CD14-positive monocyte (primary cell): ENCODE measurements at places on chromosomes 1 and 21.

DNA sequence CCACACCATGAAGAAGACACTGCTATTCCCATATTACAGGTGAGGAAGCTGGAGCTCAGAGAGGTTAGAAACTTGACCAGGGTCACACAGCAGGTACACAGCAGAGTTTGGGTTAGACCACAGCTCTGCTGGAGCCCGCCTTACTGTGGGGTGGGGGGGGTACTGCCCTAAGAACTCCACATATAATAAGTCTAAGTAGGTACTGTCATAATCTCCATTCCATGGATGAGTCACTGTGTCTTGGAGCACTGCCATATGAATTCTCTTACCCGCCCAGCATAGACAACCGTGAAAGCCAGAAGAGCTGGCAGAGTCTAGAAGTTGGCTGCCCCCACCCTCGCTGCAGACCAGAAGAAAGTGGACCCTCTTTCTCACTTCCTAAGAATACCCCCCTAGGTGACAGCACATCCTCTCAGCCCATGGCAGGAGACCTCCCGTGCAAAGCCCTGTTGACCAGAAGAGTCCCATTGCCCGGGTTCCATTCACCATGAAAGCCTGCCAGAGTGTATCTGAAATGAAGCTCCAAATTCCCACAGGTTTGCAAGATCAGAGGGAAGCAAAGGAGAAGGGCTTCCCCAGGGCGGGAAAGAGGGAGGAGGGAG lies 5.2 kb upstream of the PLA2G2D start:
- DNase-seq = peak; percentile 47

- peak; percentile 40 for DNase-seq
Observed at GRCh38 chr1:167650269-167651160, 20.5 kb downstream of the RCSD1 start.

DNA sequence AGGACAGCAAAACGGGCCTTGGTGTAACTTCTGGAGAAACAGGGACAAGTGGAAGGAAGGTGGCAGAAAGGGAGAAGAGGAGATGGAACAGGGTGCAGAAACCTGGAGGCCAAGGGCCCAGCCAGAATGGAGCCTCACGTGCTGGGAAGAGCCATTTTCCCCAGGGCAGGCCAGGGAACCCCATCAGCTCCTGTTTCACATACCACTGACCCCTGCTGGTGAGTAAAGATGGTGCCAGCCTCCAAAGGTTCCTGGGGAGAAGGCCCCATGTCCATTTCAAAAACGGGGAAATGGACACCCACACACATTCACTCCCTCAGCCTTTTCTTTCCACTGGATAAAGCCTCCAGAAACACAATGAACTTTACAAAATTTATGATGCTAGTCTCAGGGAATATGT lies 57.6 kb upstream of the JUN start:
- DNase-seq = no peak

DNA sequence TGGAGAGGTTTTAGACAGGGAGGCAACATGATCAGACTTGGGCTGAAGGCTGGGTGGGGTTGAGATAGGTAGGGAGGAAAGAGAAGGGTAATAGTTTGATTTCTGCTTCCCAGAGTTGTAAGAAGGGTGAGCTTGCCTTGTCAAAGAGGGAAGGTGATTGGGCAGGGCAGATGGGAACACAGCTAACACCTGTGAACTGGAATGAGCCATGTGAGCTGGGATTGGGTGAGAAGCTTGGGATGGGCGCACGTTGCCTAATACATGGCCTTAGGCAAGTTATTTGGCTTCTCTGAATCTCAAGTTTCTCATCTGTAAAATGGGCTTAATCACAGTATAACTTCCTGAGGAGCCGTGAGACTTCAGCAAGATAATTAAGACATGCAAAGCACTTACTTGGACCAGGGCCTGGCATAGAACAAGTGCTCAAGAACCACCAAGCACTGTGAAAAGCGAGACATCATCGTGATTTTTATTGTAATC lies 33.8 kb upstream of the ID3 start:
- no peak for DNase-seq

DNA sequence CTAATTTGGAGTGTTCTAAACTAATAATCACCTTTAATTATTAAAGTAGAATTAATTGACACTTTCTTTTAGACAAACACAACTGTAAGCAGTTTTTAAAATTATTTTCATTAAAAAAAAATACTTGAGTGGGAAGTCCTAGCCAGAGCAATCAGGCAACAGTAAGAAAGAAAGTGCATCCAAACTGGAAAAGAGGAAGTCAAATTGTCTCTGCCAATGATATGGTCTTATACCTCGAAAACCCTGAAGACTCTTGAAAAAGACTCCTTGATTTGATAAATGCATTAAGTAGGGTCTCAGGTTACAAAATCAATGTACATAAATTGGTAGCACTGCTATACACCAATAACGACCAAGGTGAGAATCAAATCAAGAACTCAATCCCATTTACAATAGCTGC lies 83.0 kb upstream of the GADD45A start:
- no peak for DNase-seq

DNA sequence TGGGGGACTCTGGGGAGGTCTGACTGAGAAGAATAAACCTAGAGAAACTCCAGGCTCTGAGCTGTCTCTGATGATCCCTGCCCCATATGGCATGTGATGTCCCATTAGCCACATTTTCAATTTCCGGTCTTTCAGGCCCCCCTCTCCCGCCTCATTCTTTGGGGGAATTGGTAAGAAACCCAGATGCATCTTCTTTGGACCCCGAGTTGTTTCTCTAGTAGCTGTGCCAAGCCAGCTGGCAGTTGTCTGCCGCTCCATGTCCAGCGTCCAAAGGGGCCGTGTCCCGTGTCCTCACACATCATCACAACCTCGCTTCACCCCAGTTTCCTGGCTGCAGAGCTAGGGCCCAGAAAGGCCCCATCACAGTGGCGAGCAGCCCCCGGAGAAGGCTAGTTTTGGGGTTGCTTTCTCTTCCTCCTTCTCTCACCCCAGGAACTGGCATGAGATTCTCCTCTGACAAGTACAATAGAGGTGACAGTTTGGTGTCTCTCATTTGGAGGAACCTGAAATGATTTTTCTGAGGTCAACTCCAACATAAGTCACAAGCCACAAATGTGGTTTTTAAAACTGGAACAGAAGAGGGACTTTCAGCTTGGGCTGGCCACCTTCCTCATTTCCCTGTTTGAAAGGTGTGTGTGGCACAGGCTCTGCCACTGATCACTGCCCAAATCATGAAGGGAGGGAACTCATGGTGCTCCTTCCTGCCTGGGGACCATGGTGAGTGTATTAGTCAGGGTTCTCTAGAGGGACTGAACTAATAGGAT lies 6.4 kb upstream of the GPR157 start:
- peak; percentile 47 for DNase-seq

GRCh38 chr1:209853676-209854075 lies 25.9 kb downstream of the UTP25 start:
- no peak for DNase-seq

DNA sequence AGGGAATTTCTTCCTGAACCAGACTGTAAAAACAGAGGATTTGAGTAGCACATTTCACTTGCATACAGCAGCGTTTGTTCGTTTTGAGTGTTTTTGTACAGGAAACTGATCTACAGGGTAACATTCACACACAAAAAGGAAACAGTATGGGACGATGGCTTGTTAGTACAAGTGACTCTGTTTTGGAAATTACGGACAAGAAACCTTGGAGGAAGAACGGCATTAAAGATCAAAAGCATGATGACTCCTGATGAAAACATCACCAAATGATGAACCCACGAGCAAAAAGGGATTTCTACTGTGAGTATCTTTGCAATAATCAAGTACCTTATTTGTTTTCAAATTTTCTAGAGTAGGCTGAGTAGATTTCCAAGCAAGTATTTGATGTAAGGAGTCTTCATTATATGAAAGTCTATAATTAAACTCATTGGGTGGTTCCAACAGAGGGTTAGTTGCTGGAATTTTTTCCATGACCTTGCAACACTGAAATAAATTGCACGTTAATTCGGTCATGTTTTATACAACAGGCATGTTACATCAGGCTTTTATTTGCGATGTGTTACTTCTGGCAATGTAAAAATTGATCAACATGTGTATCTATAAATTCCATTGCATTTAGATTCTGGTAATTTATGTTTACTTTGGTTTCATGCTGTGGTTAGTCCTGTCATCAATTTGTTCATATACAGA lies 76.7 kb upstream of the KCNK2 start:
- DNase-seq = no peak

DNA sequence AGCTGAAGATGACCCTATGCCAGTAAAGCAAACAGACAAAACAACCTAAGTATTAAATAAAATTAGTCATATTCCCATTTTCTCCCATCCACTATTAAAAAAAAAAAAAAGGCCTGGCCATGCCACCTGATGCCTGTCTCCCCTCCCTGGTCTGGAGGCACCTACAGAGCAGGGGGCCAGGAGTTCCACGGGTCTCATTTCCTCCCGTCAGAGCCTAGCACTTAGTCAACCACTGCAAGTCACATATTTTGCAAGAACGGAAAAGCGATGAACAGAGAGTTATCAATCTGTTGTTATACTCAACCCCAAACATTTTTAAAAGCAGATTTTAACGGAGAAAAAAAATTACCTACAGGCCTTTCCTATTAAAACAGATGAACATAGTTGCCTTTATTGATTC lies 59.3 kb downstream of the TGFBR3 start:
- no peak for DNase-seq

- DNase-seq = peak; percentile 93
Observed at GRCh38 chr21:33434770-33435360, 31.7 kb downstream of the IFNGR2 start.

DNA sequence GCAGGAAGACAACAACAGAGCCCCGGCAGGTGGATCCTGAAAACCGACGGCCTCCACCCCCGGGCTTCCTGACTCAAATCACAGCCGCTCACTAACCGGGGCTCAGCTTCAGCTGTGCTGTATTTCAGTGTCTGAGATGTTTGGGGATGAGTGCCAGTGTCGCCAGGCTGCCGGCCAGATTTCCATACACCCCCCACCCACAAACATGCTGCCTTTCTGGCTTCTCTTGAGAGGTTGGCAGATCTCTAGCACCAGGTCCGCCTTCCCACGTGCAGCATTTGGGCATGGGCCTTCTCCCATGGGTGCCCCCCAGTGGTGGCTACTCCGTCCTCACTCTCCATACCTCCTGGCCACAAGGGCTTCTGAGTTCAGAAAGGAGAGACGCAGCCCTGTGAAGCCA lies 34.8 kb downstream of the KCNAB2 start:
- no peak for DNase-seq
